Activated CD8-positive, alpha-beta memory T cell treated with anti-CD3 and anti-CD28 coated beads, Interleukin-2, amount 50 U/mL, for 4 hours (primary cell): ENCODE measurements at places on chromosomes 7 and 10.

DNA sequence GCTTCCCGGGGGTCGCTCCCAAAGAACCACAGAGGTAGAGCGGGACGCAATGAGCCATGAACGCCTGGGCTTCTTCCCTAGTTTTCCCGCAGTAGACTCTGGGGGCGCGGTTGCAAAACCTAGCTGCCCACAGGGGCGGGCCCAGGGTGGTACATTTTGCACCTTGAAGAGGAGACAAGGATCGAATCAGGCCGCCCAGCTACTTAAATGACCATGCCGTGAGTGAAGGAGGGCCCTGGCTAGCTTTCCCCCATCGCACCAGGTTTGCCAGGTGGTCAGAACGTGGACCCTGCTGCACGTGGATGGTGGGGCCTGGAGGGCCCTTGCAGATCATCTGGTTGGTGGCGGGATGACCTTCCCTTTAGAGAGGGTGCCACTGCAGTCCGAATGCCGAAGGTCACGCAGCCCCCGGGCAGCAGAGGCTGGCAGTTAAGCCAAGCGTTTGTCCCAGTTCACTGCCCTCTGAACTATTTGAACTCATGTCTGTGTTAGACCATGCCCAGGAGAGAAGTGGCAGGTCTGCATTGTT lies 604 bp upstream of the SHTN1 start:
- DNase-seq = no peak

GRCh38 chr7:71535616-71536015 lies 403.7 kb downstream of the GALNT17 start:
- no peak for DNase-seq

DNA sequence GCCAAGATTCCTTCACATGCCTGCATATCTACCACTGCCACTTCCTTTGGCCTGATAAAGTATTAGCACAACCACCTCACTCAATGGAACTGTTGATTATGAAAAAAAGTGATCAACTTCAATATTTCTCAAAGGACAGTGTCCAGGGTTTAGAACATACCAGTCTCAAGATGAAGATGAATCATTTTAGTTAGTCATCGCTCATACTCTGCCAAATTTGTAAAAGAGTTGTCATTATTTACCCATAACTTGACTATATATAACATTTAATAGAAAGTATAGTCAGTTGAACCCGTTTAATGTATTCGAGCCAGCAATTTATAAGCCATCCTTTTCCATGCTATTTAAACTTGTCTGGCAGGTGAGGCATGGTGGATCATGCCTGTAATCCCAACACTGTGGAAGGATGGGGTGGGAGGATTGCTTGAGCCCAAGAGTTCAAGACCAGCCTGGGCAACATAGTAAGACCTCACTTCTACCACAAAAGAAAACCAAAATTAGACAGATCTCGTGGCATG lies 33.2 kb downstream of the SPAM1 start:
- DNase-seq = no peak

GRCh38 chr10:104262055-104262454 lies 6.9 kb upstream of the GSTO2 start:
- no peak for DNase-seq

DNA sequence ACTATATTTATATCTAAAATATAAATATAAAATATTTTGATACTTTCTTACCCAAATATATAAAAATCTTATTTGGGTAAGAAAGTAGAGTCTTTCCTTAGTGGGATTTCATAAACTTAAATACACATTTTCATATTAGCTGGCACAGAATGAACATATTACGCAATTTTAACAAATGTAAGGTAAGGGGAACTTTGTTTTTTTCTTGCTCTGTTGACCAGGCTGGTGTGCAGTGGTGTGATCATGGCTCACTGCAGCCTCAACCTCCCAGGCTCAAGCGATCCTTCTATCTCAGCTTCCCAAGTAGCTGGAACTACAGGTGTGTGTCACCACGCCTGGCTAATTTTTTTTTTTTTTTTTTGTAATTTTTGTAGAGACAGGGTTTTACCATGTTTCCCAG lies 18.3 kb downstream of the CYP26A1 start:
- no peak for DNase-seq

- DNase-seq = no peak
Observed at GRCh38 chr10:10730471-10731043, 287.1 kb upstream of the CELF2 start.

GRCh38 chr7:47145186-47145725 lies 436.7 kb downstream of the TNS3 start:
- no peak for DNase-seq

DNA sequence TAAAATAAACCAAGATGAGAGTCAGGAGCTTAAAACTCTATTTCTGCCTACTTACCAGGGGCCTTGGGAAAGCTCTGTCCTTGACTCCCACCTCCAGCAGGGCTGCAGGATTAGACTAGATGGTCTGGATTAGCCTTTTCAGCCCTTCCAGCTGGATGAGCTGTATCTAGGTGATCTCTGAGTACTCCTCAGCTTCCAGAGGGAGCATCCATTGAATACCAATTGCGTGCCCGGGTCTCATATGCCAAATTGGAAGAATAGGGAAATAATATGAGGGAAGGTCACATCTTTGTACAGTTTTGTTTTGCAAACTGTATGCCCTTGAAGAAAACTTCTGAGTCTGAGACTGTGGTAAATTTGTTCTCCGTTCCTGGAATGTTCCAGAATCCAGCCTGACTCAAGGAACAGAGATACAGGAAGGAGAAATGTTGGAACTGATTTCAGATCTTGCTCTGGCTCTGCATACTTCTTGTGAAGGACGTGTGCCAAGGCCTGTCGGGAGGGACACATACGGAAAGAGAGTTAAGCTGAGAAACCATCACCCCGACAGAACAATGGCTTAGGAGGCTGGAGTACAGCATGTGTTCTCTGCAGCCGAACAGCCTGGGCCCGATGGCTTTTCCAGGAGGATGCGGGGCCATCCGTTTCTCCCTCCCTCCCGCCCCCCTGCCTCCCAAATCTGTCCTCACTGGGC lies 44.9 kb downstream of the MINDY4 start:
- no peak for DNase-seq

DNA sequence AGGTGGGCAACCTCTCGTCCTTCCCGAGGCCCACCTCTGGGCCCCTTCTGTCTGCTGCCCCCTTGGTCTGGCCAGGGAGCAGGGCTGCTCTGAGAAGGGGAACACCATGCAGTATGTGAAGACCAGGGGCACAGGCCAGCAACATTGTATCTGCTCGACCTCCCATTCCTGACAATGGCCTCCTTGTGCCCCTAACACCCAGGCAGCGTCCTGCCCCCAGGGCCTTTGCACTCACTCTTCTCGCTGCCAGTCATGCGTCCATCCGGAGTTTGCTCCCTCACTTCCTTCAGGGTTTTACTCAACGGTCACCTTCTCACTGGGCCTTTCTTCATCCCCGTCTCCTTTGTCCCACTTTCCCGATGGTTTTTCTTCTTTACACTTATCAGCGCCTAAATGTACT lies 232.9 kb upstream of the GRB10 start:
- DNase-seq = no peak

DNA sequence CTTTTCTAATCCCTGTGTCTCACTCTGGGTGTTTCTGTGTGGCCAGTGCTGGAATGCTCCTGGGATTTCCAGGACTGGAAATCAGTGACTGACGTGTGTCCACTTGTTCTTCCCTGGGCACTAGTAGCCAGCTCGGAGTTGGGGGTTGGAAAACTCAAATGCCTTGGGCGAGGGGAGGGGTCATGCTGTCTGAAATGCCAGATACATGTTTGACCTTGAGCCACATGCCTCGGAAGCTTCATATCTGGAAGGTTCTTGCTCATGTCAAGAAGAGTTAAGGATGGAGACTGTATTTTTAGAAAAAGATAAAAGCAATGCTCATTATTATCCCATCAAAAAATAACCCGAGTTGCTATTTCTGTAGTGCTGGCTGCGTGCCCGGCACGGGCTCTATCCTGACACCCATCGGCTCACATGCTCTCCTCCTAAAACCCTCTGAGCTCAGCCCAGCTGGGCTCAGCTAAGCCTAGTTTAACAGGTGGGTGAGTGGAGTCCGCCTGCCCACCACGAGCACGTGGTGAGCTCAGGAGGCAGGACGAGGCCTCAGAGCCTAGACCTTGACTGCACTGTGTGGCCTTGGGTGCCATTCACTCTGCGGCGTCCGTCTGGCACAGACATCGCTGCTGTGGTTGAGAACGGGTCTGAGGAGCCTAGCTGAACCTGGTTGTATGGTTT lies 6.4 kb downstream of the DPYSL4 start:
- DNase-seq = no peak

DNA sequence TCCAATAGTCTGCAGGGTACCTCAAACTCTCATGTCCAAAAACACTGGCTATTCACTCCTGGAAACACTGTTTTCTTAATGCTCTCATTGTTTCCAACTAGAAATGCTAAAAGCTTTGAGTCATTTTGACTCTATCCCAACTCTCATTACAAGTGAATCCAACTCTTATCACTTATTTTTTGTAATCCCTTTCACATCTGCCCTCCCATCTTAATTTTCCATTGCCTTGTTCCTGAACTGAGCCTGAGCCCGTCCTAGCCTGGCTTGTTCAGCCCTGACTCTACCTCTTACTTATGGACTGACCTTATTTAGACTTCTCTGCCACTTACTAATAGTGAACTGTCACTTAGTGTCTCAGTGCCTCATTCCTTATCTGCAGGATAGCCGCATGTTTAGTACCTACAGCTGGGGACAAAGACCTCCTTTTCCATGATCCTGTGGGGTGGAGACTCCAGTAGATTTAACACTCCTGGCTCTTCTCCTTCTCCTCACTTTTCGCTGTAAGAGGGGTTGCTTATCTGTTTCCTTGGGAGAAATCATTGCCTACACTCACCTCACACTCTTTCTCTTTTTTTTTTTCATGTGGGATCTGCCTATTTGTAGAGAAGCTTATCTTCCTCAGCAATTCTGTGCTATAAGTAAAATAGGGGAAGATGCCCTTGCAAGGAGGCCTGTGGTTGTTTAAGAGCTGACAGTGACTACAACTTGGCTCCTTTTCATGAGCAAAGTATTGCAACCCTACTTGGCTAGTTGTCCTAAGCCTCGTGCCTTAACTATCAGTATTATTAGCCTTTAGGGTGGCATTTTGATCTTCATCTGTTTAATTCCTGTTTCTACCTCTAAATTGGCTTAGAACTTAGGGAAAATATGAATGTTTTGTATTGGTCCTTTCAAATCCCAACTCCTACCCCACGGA lies 56.4 kb downstream of the SLC16A12 start:
- no peak for DNase-seq

DNA sequence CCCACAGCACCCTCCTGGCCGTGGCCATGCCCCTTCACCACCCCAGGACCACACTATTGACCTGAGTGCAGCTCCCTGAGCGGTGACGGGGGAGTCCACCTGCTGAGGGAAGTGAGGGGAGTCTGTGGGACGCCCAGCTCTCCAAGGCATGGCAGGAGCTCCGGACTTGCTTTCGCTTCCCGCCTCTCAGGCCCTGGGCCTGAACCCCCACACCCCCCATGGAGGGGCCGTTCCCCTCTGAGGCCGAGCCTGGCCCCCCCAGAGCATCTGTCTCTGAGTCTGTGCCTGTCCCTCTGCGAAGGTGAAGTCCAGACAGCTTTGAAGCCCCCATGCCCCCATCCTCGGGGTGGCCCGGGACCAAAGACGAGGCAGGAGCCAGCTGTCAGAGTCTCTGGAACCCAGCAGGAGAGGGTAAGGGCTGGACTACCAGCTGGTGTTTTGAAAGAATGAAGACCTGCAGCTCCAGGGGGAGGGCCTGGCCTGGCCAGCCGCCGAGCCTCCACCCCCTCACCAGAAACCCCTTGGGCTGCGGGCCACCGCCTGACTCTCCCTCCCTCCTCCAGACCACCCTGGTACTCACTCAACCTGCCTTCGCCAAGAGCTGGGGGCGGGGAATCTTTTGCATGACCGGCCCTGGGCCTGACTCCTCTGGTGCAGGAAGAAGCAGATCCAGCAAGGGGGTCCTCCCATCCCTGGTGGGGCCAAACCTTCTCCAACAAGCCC lies 114.0 kb downstream of the PDGFA start:
- peak; percentile 7 for DNase-seq

GRCh38 chr7:102912742-102913141 lies at the start of gene LRRC17:
TSS of gene LRRC17 (plus strand) at chr7:102913000. CDS start at chr7:102933914, 20,914 bp downstream.
- DNase-seq = no peak

DNA sequence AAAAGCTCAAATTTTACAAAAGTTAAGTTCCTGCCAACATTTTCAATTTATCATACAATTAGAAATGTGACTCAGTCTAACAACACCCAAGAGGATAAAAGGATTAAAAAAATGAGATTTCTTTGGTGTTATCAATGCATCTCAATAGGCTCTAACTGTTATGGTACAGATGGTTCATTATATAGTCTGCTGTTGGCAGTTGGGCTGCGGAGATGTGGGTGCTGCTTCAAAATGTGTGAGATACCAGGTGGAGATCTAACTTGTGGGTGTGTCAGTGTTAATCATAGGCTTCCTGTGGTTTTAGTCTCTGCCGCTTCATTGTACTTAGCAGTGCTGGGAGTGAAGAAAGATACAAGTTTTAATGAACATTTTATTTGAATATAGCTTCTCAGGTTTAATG lies 231.2 kb downstream of the EXOC4 start:
- peak; percentile 32 for DNase-seq

GRCh38 chr7:74627661-74628411 lies 29.7 kb upstream of the GTF2I start:
- no peak for DNase-seq

DNA sequence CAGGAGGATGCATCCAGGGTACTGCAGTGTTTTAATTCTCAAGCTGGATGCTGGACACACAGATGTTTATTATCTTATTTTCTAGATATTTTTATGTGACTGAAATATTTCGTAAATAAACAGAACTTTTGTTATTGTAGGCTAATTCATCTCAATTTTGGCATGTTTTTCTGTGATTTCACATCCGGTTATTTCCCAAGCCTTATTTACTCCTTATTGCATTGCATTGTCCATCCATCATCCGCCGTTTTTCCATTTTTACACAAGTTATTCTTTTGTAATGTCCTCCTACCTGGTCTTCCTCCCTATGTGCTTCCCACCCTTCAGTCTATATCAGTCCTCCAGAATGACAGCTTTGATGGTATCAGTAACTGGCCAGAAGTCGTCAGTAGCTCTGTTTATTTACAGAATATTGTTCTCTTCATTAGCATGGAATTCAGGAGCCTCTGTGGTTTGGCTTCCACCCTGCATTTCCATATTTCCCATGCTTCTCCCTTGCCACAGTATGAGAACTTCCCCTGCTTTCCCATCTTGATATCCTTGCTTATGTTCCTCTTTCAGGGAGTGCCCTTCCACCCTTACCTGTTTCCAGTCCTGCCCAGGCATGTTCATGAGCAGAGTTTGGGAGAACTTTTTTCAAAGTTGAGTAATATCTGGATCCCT lies 16.1 kb downstream of the GNAI1 start:
- no peak for DNase-seq

- no peak for DNase-seq
Observed at GRCh38 chr10:83886871-83887270, 252.4 kb upstream of the GHITM start.
